ENCODE measurements at places on chromosomes 5 and 9. TPM values are rescaled to one million over a fixed set of nuclear protein-coding genes. Genes with fewer than 3 reads are reported as not detected.

The LAMC3 gene
- 8.9 TPM for polyA plus RNA-seq

The SLC45A2 gene
- 0.08 TPM for polyA plus RNA-seq

The TICAM2 gene
- polyA plus RNA-seq = 1.4 TPM

The CAPSL gene
- 1.7 TPM for polyA plus RNA-seq

The CMYA5 gene
- 0.49 TPM for polyA plus RNA-seq

The RABGAP1 gene
- 11.7 TPM for polyA plus RNA-seq

The PFN3 gene
- polyA plus RNA-seq = not detected
